ENCODE measurements at places on chromosomes 7 and 10.

DNA sequence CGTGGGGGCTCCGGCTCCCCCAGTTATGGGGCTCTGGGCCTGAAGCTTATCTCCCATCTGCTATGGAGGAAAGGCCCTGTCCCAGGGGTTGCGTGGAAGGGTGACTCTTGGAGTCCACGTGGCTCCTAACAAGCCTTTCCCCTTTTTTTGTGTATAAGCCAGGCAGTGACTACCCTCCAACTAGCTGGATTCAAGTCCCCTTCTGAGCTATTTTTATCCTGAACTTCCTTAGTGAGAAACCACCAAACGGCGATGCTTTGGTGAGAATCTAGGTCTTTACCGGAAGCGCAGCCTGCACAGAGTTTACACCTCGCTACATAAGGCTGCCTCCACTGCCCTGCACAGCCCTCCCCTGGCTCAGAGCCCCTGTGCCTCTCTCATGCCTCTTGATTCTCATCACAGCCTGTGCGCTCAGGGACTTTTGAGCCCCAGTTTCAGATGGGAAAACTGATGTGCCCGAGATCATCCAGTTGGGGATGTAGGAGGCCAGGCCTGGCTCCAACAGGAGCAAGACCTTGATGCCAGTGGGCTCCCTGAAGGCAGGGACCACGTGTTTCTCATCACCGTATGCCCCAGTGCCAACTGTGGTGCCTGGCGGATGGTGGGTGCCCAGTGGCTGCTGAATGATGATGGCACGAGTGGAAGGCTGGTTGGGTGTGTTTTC is 102.3 kb upstream of the PPIF start:
- DNase-seq = no peak

- no peak for DNase-seq
Observed at GRCh38 chr7:42694894-42695507, 216.9 kb downstream of the C7orf25 start.

- peak; percentile 51 for DNase-seq
Observed at GRCh38 chr7:88218836-88219605, 817 bp downstream of the SRI start.

DNA sequence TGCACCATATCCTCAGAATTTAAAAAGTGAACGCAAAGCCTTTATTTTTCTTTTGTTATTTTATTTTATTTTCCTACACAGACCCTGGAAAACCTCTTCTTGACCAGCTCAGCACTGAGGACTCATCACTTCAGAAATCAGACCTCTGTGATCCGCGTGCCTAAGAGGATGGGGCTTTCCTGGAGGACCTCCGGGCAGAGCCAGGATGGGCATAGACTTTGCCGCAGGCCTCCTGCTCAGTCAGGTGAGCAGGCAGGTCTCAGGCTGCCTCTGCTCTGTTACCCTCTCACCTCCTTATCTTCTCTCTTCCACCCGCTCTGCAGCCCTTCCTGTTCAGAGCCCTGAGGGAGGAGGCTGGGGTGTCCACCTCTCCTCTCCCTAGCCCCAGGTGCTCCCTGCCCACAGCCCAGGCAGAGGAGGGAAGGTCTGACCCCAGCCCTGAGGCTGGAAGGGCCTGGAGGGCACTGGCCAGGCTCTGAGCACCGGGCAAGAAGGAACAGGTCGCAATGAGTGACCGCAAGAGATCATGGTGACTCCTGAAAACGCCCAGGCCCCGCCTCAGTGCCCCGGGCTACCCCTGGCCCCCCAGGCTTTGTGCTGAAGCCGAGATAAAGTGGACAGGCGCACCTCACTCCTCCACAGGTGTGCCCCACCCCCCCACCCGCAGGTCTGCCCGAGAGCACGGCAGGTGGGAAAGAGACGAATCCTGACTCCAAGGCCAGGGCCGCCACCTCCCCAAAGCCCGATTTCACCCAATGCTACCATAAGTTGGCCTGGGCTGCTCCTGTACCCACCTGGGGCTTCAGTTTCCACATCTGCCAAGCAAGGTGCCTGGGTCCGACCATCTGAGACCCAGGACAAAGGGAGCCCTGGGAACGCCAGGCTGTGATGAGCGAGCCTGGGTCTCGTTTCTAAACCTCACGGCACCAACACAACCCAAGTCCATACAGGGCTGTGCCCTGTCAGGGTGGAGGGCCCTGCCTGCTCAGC is 2.8 kb downstream of the CALML5 start:
- no peak for DNase-seq

- no peak for DNase-seq
Observed at GRCh38 chr10:11588873-11589574, 22.4 kb downstream of the USP6NL start.

GRCh38 chr7:108459922-108460551 is 3.8 kb upstream of the NRCAM start:
- peak; percentile 42 for DNase-seq

DNA sequence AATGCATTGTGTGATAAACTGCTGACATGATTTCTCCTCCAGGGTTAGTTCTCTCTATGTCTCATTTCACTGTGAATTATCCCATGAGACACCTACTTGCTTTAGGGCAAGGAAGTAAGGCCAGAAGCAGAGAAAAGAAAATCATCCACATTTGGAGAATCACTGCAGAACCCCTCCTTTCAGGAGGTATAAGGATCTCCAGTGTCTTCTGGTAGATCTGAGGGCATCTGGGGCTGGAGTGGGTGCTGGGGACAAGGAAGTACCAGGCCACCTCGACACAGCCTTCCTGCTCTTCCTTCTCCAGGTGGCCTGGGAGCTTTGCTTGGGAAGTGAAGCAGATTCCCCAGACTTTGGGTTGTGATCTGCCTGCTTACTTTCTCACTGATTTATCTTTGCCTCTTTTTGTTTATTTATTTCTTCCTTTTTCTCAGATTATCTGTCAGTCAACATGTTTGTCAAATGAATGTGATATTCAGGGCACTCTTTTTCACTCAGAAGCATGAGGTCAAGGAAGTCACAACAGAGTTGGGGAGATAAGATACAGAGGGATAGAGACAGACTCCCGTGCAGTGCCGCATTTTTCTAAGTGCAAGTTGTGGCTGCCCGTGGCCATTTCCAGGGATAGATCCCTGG is 12.4 kb upstream of the CAMK2G start:
- no peak for DNase-seq

GRCh38 chr7:73613954-73614735 is 10.2 kb downstream of the MLXIPL start:
- no peak for DNase-seq

- no peak for DNase-seq
Observed at GRCh38 chr7:40211276-40212003, 76.6 kb downstream of the SUGCT start.

DNA sequence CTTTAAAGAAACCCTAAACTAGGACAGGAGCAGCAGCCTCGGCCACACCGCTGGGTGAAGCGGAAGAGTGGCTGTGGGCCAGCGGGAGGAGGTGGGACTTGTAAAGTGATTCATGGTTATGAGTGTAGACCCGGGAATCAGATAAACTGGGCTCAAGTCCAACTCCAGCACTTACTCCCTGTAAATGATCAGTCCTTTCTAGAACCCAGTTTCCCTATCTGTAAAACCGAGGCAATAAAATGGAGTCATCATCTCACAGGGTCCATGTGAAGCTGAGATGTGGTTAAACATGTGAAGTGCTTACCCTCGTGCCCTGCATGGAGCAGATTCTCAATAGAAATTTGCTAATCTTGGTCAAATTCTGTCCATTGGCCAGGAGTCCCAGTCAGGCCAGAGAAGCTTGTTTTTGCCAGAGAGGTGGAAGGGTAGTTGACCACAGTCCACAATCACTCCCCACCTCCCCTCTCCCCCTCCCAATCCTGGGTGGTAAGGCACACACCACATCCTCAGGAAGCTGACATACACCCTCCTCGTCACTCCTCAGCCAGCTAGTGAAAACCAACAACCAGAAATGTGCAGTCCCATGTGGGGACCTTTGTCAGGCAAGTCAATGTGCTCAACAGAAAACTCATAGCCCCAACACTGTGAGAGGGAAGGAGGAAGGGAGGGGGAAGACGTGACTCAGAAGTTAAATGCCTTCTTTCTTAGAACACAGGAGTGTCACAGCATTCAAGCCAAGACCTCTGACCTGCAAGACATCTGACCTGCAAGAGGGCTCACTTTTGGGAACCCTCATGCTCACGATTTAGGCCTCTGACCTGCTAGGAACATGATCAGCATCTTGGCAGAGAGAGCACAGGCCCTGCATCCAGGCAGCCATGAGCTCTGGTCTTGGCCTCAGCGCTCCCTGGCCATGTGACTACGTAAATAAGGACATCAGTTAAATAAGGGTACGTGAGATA is 145.1 kb downstream of the PLXNA4 start:
- no peak for DNase-seq

DNA sequence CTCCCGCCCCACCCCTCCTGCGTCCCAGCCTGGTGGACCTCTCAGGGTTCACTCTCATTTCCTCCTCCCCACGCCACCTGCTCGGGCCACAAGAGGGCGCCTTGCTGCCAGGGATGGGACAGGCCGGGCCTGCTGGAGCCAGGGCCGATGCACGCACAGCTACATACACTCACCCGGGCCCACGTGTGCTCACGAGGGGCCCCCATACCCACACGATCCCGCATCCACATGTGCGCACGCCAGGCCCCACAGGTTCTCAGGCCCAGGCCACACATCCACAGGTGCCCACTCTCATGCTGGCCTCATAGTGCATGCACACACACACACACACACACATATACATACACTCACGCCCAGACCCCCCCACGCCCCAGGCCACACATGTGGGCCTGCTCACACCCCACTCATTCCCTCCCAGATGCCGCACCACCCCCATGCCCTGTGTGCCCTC is 68.6 kb downstream of the LHPP start:
- no peak for DNase-seq

DNA sequence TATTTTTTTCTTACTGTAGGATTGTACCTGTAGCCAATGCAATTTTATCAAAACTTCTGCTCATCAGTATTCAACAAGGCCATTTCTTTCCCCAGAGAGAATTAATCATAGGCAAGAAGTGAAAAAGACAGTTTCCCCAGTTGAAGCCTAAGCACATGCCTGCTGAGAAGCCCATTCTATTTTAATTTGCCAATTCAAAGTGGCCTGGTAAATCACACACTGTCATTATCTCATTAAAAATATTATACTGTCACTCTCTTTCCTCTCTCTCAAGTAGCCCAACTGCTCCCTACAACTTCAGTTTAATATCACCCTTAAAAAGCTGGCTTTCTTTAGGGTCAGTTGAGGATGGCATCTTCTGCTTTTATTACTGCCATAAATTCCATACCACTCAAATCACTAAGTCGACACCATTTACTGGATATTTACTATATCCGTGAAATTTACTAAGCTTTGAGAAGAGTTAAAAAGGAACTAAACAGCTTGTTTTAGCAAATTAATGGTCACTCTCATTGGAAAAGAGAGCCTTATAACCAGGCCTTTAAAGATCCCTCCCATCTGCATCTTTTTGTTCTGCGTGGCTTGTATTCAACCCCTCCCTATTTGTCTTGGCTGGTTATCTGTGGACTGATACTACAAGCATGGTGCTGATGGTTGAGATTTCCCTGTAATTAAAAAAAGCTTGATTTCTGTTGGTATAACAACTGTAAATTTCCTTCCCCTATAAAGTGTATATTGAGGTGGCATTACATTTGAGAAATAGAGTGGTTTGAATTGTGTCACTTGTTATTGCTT is 30.6 kb downstream of the COL28A1 start:
- DNase-seq = peak; percentile 43

DNA sequence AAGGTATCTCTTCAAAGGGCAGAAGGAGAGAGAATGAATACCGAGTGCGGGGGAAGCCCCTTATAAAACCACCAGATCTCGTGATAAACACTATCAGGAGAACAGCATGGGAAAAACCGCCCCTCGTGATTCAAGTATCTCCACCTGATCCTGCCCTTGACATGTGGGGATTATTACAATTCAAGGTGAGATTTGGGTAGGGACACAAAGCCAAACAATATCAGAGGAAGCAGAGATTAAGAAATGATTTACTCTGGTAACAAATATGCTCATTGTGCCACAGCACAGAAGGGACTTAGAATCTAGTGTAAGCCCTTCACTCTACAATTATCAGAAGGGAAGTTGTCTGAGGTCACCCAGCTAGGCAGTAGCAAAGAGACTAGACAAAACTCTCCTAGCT is 40.1 kb upstream of the ZNRF2 start:
- no peak for DNase-seq

DNA sequence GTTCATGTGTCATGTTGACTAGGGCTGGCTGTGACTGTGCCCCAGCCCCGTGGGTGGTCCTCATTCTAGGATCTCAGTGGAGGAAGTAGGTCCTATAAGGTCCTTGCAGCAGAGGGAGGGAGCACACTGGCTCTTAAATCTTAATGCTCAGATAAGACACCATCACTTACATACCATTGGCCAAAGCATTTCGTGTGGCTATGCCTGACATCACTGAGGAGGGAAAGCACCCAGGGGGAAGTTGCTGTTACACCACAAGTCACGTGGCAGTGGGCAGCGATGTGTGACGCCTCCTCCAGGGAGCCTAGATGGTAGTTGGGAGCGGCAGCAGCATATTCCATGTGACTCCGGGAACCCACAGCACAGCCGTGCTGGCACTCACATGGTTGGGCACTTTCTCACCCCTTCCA is 224.7 kb upstream of the SH2B2 start:
- DNase-seq = no peak

DNA sequence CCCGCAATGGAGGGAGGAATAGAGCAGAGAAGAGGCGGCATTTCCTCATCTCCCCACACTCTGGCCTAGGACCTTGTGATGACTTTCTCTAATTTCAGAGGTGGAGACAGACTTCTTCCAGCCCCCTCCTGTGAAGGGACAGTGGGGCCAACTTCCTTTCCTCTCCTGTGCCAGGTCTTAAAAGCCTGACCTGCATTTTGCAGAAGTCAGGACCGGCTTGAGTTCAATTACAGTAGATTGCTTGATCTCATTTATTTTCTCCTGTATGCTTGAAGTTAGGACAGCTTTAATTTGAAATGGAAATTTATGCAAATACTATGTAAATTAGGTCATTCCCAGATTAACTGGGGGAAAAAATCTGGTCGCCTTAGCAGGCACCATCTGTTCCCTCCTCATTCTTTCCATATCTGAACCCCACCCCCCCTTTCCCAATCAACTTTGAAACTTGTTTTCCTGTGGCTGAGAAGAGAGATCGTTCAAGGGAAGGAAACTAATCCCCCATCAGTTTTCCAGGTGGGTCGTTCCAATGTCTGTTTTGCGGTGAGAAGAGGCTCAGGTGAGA is 57.1 kb downstream of the SYPL1 start:
- DNase-seq = no peak

DNA sequence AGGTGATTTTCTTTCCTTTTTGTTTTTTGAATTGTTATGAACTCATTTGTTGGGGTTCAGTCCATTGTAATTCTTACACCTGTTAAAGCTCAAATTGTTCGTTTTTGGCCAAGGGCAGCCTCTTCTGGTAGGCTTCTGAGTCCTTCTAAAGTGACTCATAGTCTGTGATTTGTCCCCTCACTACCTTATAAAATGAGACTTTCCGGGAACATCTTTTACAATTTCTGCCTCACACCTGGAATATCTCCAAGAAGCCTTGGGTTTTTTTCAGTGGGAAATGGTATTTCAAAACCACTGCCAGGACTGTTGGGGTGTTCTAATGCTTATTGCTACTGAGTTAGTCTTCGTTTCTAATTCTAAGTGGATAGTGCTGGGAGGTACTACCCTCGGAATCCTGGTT is 56.7 kb downstream of the BMPR1A start:
- no peak for DNase-seq
